ENCODE measurements at places on chromosomes 16 and 17.

DNA sequence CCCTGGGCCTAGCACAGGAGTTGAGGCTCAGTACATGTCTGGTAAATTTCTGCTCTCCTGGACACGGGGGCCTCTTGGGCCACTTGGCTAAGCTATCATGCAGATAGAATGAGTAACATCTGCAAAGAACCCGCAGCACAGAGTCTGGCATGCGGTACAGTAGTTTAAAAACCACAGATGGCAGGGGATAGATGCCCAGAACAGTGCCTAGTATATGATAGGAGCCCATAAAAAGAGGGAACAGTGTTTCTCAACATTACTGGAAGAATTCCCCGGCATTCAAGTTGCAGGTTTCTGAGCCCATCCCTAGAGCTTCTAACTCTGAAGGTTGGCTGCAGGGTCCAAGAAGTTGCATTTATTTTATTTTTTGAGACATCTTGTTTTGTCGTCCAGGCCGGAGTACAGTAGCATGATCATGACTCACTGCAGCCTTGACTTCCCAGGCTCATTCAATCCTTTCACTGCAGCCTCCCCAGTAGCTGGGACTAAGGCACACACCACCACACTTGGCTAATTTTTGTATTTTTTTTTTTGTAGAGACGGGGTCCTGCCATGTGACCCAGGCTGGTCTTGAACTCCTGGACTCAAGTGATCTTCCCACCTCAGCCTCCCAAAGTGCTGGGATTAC lies 5.8 kb downstream of the CDIPT start:
- no peak for DNase-seq

DNA sequence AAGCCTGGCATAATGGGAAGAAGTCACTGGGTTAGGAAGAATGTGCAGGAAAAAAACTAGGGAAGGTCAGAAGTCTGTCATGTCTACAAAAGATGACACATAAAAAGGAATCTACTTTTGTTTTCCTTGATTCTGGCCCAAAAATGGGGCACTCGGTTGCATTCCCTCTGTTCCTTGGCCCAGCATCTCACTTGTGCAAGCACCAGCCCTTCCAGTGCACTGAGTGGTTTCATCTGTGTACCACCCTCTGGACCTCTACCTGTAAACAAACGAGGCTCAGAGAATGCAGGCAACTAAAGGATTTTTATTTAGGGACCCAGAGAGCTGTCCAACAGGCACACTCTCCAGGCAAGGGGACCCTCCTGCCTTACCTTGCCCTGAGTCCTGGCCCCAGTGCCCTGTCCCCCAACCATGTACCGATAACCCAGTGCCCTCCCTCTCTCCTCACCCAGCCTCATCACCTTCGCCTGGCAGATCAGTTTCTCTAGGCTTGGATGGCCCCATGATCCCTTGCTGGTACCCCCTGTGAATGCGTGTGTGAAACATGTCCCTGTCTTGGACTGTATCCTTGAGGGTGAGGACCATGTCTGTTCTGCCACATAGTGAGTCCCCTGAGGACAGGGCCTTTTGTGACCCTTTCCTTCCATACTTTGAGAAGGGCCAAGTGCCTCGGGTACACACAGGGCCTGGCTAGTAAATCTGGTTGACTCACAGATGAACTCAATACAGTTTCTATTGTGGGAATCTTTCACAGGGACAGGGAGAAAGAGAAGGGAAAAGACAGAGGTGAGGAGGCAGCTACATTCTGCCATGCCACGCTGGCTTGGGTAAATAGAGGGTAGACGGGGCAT lies 13.3 kb downstream of the NXPH3 start:
- DNase-seq: no peak

GRCh38 chr17:65531256-65532100 lies 30.0 kb downstream of the AXIN2 start:
- no peak for DNase-seq

DNA sequence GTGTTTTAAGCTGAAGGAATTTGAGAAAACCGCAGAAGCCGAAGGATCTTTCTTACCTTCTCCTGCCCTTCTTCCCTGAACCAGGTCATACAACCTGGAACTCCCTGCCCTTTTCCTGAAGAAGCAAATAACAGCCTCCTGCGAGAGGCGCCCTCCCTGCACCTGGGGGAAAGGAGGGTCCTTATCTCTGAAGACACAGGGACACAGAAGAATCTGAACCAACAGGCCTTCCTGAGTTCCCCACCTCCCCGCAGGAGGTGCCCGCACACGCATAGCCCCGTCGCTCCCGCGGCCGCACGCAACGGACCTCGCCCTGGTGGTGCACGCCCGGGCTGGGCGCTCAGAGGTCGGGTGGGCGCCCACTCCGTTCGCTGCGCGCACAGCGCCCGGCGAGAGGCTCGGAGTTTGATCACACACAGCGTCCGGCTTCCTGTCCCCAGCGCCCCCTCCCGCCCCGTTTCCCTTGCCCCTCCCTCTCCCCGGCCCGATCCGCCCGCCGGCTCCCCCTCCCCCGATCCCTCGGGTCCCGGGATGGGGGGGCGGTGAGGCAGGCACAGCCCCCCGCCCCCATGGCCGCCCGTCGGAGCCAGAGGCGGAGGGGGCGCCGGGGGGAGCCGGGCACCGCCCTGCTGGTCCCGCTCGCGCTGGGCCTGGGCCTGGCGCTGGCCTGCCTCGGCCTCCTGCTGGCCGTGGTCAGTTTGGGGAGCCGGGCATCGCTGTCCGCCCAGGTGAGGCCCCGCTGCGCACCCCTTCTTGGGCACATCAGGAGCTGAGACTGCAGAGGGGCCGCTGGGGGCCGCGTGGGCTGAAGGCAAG lies at the start of gene TNFSF12:
Gene TNFSF12, plus strand, starts transcription at position 474 of the 816 bp plus-strand sequence. Its CDS starts 96 bp downstream, at position 570.
- peak; percentile 46 for DNase-seq

- no peak for DNase-seq
Measured at GRCh38 chr16:67027046-67027445, 1.9 kb upstream of the CBFB start.

GRCh38 chr16:57743458-57743857 lies 7.9 kb downstream of the KATNB1 start:
- no peak for DNase-seq

- no peak for DNase-seq
Measured at GRCh38 chr17:50634915-50635731, 442 bp downstream of the ABCC3 start.
